Progenitor cell of endocrine pancreas (in vitro differentiated cells): ENCODE measurements at places on chromosomes 16 and 17. TPM values are rescaled to one million over a fixed set of nuclear protein-coding genes. Genes with fewer than 3 reads are reported as not detected.

DNA sequence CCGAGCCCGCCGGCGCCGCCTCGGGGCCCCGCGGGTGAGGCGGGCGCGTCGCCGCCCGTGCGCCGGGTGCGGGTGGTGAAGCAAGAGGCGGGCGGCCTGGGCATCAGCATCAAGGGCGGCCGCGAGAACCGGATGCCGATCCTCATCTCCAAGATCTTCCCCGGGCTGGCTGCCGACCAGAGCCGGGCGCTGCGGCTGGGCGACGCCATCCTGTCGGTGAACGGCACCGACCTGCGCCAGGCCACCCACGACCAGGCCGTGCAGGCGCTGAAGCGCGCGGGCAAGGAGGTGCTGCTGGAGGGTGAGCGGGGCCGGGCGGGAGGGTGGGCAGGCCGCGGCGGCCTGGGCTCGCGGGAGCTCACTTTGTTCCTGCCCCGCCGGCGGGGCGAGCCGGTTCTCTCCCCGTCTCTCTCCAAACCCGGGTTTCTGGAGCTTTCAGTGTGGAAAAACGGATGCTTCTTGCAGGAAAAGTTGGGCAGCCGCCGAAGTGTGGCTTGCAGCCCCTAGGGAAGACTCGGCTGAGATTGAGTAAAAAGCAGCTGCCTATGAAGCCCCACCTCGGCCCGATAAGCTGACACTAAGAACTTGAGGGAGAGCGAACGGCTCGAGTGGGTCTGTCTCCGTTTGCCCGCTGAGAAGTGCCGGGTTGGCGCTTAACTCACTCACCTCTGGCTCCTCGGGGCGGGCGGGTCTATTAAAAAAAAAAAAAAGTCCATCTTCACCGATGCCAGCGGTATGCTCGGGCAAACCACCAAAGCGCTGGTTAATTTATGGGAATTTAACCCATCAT lies 677 bp downstream of the SNTB2 start:
- peak; percentile 34 for DNase-seq

The TMEM204 gene
- total RNA-seq, result not detected in 2 replicates

DNA sequence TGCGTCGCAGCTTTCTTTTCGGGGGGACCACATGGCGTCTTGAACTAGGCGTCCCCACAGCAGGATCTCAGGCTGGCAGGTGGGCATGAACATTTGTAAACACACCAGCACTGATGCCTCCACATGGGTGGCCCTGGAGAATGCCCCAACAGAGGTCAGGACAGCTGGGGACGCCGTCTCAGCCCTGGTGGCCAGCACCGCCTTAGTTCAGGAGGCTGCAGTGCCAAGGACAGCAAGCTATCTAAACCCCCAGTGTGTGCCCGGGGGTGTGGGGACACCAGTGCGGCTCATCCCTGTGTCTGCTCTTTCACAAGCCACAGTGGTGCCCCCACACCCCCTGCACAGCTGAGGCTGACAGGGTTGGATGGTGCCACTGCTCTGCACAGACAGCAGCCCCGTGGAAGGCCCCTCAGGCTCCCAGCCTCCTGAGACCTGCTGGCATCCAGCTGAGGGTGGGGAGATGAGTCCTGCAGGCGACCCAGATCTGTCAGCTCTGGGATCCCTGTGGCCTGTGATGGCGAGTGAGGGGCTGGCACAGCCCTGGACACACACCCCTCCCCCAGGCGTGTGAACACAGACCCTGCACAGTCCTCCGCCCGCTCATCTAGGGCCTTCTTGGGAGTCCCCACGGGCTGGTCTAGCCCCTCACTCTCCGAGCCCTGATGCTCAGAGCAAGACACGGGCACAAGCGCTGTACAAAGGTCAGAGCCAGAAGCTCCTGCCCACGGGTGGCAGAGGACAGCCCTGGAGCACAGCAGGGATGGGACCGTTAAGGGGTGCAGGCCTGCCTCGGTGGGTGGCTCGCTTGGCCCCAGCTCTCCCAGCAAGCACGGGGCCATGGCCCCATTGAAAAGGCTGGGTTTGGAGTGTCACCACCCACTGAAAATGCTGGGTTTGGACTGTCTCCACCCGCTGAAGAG lies 10.7 kb downstream of the FSCN2 start:
- no peak for DNase-seq

GRCh38 chr17:19877364-19877945 lies 9.7 kb upstream of the ULK2 start:
- DNase-seq, result no peak

- DNase-seq, result no peak
These were observed 259.3 kb downstream of the SOX9 start for GRCh38 chr17:72380120-72380519.

GRCh38 chr16:88633684-88634140 lies 4.7 kb upstream of the IL17C start:
- no peak for DNase-seq

GRCh38 chr16:11327277-11328171 lies 17.7 kb upstream of the RMI2 start:
- DNase-seq, result no peak

DNA sequence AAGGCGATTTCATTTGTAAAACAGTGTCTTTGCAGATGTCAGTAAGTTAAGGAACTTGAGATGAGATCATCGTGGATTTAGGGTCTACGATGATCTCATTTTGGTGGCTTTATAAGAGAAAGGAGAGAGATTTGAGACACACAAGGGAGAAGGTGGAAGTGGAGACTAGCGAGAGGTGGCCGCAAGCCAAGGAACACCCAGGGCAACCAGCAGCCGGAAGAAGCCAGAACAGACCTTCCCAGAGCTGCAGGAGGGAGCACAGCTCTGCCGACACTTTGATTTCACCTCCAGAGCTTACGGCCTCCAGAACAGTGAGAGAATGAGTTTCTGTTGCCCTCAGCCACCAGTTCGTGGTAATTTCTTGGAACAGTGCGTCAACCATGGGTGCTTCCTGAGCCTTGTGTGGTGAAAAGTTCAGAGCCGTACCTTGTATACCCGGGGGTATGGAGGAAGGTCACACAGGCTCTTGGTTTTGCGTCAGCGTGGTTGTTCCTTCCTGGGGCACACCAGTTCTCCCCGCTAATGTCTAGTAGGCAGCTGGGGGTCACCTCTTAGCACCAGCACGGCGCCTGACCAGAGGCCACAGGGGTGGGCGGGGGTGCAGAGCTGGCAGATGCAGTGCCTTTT lies 12.9 kb upstream of the SEC14L1 start:
- no peak for DNase-seq

GRCh38 chr16:75053791-75054555 lies 55.1 kb downstream of the ZNRF1 start:
- DNase-seq, result no peak

The KIF18B gene
- 27.7 and 32.2 TPM in 2 replicates for total RNA-seq

DNA sequence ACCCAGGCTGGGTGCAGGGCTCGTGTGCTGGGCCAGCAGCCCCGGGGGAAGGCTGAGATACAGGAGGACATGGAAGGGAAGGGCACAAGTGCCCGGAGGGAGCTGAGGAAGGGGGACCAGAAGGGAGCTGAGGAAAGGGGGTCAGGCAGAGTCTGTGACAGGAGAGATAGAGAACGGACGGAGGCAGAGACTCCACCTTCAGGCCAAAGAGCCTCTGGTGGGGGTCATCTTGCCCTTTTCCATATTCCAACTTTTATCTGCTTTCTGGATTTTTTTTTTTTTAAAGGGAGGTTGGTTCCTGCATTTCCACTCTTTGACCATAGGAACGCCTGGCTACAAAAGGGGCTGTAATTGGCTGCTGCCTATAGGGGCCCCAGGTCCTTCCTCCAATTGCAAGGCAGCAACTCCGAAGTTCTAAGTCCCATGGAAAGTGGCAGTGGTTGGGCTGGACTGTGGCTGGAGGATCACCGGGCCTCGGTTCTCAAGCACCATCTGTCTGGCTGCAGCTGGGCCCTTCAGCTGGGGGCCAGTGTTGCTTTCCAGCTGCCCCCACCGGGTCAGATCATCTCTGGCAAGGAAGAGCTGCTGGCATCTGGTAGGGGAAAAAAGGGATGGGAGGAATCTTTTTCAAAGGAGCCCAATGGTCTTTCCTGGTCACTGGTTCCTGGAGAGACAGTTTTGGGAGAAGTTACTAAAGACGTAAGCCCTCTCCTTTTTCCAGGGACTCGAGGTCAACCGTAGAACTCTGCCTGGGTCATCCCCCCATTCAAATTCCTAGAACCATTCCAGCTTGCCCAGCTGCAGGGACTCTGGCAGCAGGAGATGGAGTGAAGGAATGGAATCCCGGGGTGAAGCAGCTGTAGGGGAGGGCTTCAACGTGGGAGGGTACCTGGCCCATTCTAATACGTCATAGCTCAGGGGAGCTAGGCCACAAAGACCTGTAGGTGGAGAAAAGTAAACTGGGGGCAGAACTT lies 13.1 kb upstream of the MRPS23 start:
- no peak for DNase-seq

GRCh38 chr16:67397036-67397801 lies 3.9 kb upstream of the TPPP3 start:
- no peak for DNase-seq

DNA sequence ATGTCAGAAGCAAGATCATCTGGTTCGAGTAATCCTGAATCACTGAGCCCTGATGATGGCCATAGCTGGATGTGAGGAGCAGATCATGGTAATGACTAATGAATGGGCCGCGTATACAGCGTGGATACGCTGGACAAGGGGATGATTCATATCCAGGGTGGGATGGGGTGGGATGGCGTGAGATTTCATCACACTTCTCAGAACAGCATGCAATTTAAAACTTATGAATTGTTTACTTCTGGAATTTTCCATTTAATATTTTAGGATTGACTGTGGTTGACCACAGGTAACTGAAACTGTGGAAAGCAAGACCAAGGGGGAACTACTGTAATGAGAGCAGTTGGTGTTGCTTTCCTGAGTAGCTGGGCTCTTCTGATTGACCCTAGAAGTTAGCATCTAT lies 225.5 kb downstream of the STX8 start:
- no peak for DNase-seq

DNA sequence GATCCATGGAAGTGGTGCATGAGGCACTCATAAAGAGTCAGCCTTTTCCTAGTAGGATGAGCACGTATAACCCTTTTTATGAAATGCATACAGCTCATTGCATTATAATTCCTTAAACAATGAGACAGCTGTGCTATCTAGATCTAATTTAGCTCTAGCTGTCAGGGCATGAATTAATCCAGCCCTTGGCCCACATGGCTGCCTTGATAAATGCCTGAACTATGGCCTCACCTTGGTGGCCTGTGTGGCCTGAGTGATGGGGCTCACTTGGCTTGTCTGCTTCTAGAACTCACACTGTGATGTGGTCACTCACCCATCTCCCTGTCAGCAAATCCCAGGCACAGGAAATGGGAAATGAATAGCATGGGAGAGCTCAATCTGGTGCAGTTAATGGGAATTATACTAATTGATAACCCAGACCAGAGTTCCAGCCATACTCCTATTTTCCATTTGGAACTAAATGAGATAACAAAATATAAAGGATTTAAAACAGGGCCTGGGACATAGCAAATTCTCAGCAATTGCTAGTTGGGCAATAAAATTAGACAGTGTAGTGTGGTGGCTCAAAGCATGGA lies 153.6 kb downstream of the HS3ST2 start:
- DNase-seq, result no peak
